Left colon (tissue), 2 donors: ENCODE measurements at places on chromosomes 16 and 17. TPM values are rescaled to one million over a fixed set of nuclear protein-coding genes. Genes with fewer than 3 reads are reported as not detected.
A peak's percentile ranks its signal among the peaks of the same experiment; 100 is the strongest.

GRCh38 chr16:88442727-88443576 is 10.1 kb upstream of the ZFPM1 start:
- peak; percentile 81 for DNase-seq

DNA sequence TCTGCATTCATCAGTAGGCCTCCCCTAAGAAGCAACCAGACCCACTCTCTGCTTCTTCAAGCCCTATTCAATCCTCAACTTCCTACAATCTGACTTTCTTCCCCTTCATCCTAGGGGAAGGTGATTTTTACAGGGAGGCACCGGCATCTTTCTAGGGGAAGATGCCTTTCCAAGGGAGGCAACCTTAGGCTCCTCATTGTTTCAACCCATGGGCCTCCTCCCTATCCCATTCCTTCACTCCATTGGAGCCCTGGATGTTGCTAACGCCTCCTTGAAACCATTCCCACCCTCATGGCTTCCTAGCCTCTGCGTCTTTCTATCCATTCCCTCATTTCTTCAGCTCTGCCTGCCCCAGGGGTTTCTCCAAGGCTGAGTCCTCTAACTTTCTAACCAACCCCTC is 2.7 kb upstream of the CUEDC1 start:
- DNase-seq, result no peak

DNA sequence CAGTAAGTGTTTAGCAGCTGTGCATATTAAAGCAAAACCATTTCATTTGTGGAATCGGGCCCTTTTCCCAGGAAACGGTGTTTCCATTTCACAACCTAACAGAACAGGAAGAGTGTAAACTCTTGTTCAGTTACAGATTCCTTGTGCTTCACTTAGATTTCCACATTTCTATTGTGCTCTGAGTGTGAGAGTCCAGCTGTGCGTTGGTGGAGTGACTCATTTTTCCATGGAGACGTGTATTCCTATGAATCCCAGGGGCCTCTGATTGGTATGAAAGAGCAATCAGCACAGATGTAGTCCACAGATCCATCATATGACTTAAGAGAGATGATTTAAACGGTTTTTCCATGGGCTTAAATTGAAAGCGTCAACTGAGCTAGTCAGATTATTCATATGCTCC is 13.3 kb upstream of the CAVIN1 start:
- no peak for DNase-seq

DNA sequence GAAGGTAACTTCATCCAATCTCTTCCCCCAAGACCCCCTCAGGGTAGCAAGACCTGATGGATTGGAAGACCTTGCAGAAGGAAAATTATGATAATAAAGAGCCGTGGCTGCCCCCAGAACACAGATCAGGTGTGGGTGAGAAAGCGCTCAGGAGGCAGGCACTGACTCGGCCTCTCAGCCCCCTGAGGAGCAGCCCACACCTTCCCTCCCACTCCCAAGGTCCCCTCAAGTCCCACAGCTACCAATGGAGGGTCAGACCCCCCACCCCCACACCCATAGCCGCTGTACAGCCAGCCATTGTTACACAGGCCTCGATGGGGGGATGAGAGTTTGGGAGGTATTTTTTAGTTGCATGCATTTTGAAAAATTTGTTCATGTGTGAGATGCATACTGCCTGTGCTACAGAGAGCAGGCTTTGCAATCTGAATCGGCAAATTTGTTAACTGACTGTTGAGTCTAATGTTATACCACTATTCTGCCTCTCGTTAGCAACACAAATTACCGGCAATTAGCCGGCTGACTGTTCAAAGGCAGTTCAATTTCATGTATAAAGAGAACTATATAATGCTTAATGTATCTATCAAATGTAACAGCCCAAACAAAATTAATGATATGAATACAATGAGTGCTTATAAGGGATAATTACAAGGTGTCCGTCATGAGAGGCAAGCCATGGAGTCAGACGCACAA is 211.7 kb downstream of the C16orf78 start:
- no peak for DNase-seq

DNA sequence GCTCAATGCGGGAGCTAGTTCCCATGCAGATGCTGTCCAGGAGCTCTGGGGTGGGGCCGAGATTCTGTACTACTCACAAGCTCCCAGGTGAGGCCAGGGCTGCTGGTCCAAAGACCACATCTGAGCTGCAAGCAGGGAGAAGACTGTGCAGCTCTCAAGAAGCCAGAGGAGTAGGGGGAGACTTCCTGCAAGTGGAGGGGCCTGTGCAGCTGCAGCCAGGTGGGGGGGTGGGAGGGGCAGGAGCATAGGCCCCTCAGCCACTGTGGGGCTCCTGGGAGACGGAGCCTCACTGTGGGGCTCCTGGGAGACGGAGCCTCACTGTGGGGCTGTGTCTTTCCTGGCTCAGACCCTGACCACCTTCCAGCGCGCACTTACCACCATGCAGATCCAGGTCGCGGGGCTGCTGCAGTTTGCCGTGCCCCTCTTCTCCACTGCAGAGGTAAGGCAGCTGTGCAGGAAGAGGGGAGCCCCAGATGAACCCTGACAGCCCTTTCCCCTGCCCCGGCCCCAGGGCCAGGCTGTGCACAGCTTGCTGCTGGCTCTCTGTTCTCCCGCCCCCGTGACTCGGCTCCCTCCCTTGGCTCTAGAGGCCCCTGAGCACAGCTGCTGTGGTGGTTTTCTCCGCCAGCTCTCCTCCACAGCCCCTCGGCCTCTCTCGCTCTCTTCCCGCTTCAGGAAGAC is 24.3 kb upstream of the DNAI2 start:
- no peak for DNase-seq

DNA sequence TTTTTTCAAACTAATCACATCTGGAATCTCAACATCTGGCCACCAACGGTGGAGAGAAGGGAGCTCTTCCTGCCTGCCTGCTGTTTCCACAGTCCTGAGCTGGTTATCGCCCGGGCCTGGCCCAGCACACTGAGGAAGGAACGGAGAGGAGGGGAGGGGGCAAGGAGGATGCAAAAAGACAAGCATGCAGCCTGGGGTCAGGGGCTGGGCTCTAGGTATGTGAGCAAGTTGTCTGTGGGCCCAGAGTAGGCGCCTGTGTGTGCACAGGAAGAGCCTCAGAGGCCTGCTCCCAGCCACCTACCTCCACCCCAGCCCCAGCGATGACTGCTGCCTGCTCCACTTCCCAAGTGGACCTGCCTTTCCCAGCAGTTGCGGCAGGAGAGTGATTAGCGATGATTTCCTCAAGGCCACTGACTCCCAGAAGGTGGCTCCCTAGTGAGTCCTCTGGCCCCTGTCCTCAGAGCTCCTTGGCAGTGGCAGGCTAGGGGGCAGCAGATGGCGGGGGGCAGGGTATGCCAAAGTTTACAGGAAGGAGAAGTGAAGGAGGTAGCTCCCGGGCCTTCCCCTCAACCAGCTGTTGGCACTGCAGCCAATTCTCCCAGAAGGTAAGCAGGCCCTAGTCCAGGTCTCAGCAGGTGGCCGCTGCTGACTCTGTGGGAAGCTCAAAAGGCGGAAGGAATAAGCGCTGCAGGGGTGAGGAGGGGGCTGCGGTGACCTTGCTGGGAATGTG is 27.0 kb upstream of the RASD1 start:
- peak; percentile 43 for DNase-seq

GRCh38 chr17:77999413-78000173 is 41.1 kb downstream of the TNRC6C start:
- DNase-seq, result no peak

The ALDOC gene
- 26.0 TPM for total RNA-seq

The GAS2L2 gene
- total RNA-seq, result not detected

The OSGIN1 gene
- 14.7 TPM for total RNA-seq

The CLEC3A gene
- not detected for total RNA-seq
